ENCODE measurements at places on chromosomes 5 and 9. TPM values are rescaled to one million over a fixed set of nuclear protein-coding genes. Genes with fewer than 3 reads are reported as not detected.

Gene GKAP1
- 1.4 TPM for total RNA-seq

Gene SLC25A2
- 0.72 TPM for total RNA-seq

Gene GABRA6
- not detected for total RNA-seq

Gene OR1Q1
- total RNA-seq, result 0.81 TPM

Gene FOXD4L5
- total RNA-seq, result under 0.01 TPM

Gene GABRA1
- total RNA-seq, result not detected

Gene ANGPTL2
- 47.5 TPM for total RNA-seq

Gene CDHR2
- total RNA-seq, result not detected

Data from fibroblast of the aortic adventitia (primary cell).